CD4-positive, alpha-beta T cell treated with Interleukin-21 for 1 hour (primary cell): ENCODE measurements at places on chromosomes 6 and 20.

DNA sequence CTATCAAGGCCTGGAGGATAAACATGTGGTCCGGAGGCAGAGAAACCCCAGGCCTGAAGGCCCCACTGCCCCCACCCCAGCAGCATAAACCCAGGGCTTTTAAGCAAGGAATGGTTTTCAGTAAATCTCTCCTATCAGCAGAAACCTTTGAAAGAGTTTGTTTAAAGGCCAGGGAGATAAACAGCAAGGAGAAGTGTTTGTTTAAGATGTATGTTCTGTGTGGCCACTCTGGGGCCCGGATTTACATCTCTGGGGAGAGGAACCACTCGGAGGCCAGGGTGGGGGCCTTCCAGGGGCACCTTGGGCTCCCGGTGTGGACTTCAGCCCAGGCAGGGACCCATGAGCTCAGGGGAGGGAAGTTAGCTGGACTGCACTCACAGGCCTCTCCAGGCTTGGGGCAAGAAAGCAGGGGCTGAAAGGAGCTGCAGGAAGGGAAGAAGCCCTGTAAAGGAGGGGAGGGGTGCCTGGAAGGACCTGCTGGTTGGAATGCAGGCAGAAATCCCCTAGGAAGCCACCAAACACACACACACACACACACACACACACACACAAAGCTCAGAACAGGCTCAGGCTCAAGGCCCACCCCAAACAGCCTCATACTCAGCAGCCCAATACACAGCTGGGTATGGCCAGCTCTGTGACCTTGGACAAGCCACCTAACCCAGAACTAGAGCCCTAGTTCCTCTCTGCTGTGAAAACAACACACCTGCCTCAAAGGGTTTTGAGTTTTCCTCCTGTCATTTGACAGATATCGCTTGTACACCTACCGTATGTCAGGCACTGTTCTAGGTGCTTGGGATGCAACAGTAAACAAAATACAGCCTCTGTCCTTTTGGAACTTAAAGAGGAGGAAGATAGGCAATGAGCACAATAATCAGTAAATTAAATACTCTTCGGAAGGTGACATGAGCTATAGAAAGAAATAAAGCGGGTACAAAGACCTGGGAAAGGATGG, 26.2 kb upstream of the FOXP4 start:
- no peak for DNase-seq

GRCh38 chr20:2858591-2858990, 14.7 kb upstream of the PTPRA start:
- DNase-seq, result no peak

DNA sequence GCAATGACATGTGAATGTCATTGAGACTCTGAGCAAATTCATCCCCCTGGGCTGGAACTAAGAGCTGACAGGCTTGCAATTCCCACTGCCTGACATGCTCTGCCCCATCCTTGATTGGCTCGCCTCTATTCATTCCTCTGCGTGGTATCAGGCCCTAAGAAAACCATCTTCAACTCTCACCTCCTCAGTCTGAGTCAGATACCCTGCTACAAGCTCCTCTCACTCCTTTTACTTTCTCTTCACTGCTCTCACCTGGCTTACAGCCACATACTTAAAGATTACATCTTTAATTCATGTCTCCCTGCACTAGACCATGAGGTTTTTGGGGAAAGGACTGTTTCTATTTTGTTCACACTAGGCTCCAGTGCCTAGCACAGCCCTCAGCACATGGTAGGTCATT, 131.6 kb downstream of the KIF6 start:
- no peak for DNase-seq

DNA sequence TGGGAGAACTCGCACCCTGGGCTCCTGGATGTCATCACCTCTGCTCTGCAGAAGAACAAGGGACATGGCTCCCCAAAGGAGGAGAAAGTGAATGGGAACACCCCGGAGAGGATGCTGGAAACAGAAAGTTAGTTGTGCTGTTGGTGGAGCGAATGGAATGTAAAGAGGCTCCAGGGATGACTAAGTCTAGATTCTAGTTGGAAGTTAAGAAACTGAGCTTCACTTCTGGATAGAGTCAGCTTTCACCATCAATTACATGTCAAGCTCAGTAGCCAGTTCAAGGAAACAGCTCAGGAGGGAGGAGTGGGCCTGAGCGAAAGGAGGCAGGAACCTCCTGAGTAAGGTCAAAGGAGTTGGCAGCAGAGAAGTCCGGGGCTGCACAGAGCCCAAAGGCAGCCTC, 132.1 kb upstream of the ARID1B start:
- DNase-seq, result no peak
